NCI-H146 (cell line): ENCODE measurements at places on chromosomes 11 and 22.

GRCh38 chr11:73537969-73538368 is 59.9 kb downstream of the FAM168A start:
- DNase-seq, result no peak

- no peak for DNase-seq
Observed at GRCh38 chr11:72693271-72693968, 19.2 kb upstream of the PDE2A start.

GRCh38 chr11:68142028-68142412 is 20.8 kb upstream of the CHKA start:
- DNase-seq, result no peak

- DNase-seq, result no peak
Observed at GRCh38 chr22:49453771-49454170, 373.9 kb downstream of the BRD1 start.

- no peak for DNase-seq
Observed at GRCh38 chr22:24028533-24028932, 17.4 kb downstream of the CABIN1 start.

DNA sequence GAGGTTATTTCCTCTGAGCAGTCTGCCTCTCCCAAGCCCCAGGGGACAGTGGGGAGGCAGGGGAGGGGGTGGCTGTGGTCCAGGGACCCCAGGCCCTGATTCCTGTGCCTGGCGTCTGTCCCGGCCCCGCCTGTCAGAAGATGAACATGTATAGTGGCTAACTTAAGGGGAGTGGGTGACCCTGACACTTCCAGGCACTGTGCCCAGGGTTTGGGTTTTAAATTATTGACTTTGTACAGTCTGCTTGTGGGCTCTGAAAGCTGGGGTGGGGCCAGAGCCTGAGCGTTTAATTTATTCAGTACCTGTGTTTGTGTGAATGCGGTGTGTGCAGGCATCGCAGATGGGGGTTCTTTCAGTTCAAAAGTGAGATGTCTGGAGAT is 3.1 kb downstream of the PIM3 start:
- DNase-seq, result no peak

DNA sequence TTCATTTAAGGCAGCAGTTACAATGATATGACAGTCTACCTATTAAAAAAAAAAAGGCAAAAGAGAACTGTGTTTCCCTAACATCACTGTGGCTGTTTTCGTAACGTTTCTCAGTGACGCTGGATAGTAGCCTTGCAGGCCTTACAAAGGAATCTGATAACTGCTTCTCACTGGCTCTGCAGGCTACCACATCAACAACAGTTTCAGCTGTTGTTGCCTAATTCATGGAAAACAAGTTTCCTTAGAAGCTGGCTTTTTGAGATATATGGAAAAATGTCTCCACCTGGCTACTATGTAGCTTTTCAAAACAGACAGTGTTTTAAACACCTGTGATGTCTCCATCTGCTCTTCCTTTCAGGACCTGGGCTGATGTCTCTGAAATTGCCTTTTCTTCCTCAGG is 3.8 kb downstream of the OR51V1 start:
- DNase-seq, result no peak

DNA sequence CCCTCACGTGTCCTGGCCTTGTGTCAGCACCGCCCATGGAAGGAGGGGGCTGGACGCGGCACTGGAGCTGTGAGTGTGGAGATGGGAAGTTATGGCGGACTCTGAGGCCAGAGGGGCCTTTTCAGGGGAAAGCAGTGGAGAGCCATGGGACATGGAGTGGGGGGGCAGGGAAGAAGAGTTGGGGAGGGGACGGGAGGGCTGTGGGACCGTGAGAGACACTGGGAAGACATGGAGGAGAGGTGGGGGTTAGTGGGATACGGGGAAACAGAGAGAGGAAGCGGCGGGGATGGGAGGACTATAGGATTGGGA is 58.2 kb downstream of the FBXO7 start:
- no peak for DNase-seq

- DNase-seq, result no peak
Observed at GRCh38 chr11:110152199-110152598, 59.0 kb downstream of the ZC3H12C start.

GRCh38 chr11:65489706-65490320 is 9.0 kb upstream of the MALAT1 start:
- no peak for DNase-seq

DNA sequence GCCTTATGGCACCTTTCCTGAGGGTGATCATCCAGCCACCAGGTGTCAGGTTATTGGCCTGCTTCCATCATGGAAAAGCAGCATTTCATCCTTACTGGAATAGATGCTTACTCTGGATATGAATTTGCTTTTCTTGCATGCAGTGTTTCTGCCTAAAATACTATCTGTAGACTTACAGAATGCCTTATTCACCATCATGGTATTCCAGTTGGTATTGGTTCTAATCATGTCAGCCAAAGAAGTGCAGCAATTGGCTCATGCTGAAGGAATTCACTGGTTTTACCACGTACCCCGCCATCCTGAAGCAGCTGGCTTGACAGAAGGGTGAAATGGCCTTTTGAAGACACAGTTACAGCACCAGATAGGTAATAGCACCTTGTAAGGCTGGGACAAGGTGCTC is 194.2 kb downstream of the AASDHPPT start:
- DNase-seq, result no peak

GRCh38 chr22:45864959-45865476 is 111.9 kb downstream of the WNT7B start:
- no peak for DNase-seq

DNA sequence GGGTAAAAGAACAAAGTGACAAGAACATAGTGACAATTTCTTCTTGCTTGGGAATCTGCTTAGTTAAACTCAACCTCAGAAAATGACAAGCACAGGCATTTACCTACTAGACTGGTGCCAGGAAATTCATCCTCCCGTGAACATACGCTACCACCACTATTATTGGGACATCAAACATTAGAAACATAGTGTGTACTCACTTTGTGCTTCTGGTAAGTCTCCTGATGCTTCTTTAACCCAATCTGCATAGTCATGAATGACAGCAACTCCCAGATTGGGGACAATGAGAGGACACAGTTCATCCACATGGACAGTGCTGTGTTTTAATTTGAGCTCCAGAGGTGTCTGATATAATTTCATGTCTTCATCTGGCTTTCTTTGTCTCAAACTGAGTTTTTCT is 29.2 kb upstream of the CHRNA10 start:
- DNase-seq, result no peak

DNA sequence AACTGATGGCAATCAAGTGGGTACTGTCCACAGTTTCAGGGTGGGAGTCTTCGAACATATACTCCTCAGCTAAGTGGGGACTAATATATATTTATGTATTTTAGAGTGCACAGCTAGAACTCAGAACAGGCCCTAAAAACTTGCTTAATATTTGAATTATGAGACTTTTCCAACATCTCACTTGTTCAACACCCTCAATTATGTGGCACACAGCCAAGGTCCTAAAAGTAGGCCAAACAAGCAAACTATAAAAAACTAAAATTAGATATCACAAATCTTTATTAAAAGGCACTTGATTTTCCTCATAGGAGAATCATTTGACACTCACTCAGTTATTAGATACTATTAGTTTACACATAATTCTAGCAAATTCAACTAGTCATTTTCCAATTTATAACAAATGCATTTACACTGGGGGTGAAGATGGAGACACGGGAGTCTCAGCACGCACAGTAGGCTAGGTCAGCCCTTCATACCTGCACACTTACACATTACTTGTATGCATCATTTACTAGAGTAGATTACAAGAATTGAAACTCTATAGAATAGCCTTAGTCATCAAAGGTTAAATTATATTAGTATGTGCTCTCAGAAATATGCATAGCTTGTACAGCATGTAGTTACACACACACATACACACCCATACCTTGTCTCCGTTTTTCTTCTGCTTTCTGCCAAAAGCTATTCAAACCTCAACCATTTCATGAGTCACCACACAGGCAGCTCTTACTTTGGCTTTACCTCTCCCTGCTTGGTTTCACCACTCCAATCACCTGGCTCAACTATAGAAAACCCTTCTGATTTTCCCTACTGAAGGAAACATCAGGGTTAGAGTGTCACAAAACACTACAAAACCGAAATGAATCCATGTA is 171.5 kb downstream of the SBF2 start:
- no peak for DNase-seq

GRCh38 chr22:39490135-39490798 is 11.8 kb upstream of the MIEF1 start:
- DNase-seq, result peak; percentile 27

DNA sequence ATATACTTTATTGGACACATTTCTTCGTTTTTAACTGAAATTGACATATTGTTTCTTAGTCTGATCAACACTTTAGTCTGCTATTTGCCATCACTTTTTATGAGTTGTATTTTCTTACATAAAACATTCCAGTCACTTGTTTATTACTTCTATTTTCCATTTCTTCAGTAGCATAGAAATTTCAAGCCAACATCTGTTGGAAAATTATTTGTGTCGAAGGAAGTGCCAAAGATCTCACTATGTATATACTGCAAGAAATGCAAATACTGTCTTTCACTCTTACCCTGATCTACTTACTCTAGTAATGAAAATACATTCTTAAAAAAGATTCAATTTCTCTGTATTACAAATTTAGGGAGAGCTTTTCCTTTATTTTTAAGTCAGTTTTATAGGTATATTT is 105.9 kb downstream of the SLC17A6 start:
- no peak for DNase-seq

DNA sequence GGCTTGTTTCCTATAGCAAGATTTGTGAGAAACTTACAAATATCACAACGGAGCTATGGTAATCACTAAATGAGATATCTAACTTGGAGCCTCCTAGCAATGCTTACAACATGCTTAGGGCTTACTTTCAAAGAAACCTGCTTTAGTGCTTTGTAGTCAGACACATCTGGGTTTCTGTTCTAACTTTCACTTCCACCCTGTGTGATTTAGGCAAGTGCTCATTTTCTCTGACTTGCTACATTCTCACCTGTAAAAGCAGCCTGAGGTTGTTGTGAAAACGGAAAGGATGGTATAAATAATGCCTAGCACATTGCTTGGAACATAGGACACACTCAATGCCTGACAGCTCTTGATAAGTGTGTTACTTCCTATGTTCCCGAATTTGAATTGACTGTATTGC is 45.6 kb downstream of the LRRC4C start:
- DNase-seq, result no peak

DNA sequence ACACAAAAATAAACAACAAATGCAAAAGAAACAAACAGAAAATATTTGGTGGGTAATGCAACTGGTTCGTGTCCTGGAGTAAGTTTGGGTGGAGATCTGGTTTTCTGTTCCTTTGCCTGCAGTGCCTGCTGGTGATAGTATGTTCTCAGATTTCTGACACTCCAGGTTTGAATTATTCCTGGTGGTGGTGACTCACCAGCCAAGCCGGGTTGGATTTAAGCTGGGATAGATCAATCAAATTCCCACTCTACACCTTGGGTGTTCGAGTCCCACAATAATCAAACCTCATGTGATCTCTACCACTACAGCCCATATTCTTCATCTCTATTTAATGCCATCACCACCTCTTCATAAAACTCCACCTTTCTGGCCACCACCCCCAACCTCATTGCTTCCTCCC is 421.8 kb downstream of the NTM start:
- DNase-seq, result no peak

- no peak for DNase-seq
Observed at GRCh38 chr11:87555101-87555500, 517.4 kb downstream of the TMEM135 start.

DNA sequence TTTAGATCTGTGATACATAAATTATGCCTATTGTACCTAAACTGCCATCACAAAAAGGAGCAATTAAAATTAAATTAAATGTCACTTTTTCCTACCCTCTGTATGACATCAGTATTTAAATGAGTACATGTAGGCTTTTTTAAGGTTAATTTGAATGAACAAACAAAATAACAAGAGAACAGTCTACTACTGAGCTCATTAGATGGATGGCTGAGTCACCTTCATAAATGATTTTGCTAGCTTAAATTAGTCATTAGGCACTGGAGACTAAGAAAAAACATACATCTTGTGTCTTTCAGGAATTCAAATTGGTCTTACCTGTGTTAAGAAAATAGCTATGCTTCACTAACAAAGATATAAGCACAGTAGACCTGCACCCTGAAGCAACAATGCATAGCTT is 153.6 kb downstream of the RCN1 start:
- no peak for DNase-seq

DNA sequence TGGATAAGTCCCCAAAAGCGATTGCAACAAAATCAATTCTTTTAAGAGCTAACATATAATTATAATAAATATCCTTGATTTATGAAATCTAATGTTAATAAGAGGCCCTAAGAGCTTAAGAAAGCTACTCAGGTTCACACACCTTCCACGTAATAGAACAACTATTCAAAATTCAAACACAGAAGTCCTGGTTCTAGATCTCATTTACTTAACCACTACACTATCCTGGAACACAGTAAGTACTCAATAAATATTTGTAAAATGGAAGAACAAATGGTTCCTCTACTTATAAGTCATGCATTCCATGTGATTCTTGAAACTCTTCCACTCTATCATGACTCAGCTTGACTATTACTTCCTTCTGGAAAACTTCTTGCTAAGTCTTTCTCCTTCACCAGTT is 268.2 kb downstream of the FAM181B start:
- DNase-seq, result no peak

GRCh38 chr22:18121954-18122554 is 11.4 kb downstream of the TUBA8 start:
- no peak for DNase-seq

DNA sequence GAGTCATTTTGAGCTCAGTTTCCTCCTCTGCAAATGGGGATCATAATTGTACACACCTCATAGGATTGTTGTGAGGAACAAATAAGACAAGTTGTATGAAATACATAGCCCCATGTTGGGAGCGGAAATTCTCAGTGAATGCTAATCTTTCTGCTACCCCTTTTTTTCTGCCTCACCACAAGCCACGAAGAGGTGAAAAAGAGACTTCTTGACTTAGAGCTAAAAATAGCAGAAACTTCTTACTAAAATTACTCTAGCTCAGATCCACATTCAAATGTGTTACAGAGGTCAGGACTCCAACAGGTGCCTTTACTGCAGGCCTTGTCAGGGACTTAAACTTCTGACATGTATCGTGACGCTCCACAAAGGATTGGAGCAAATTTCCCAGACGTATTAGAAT is 128.5 kb downstream of the MIAT start:
- no peak for DNase-seq

GRCh38 chr22:19612866-19613572 is 88.8 kb upstream of the CLDN5 start:
- no peak for DNase-seq

GRCh38 chr11:11252403-11252802 is 100.6 kb downstream of the CSNK2A3 start:
- DNase-seq, result peak; percentile 93
